ENCODE measurements at places on chromosomes 5 and 9.

DNA sequence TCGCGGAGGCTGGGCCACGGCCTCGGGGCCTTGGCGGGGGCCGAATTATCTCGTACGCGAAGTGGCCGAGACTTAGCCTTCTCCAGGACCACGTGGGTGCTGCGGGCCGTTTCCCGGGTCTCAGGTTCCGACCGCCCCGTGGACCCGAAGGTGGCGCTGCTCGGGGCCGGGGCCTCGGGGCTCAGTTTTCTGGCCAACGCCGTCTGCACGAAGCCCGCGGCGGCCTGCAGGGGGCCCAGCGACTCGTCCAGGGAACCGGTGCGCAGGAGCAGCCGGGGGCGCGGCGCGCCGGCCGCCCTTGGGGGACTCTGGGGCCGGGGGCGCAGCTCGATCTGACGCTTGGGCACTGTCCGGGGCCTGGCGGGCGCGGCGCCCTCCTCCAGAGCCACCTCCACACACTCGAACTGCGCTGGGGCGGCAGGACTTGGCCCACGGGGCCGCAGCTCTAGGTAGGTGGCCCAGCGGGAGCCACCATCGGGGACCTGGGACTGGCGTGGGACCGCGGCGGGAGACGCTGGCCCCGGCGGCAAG is 716 bp downstream of the PROB1 start:
- no peak for DNase-seq

DNA sequence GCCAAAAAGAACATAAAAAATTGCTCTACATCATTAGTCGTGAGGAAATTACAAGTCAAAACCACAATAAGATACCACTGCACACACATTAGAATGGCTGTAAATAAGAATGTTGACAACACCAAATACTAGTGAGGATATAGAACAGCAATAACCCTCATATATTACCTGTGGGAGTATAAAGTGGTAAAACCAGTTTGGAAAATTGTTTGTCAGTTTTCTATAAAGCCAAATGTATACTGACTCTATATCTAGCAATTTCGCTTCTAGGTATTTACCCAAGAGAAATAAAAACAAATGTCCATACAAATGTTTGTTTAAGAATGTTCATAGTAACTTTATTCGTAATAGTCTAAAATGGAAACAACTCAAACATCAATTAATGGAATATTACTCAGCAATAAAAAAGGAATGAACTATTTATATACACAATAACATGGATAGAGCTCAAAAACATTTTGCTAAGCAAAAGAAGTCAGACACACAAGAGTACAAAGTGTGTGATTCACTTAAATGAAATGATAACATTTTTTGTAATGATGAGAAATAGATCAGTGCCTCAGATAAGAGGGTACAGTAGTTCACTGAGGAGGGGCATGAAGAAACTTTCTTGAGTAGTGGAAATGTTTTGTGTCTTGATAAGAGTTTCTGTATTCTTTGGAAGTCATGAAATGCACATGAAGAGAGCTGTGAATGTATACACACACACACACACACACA is 219.6 kb upstream of the ZNF462 start:
- DNase-seq: no peak

DNA sequence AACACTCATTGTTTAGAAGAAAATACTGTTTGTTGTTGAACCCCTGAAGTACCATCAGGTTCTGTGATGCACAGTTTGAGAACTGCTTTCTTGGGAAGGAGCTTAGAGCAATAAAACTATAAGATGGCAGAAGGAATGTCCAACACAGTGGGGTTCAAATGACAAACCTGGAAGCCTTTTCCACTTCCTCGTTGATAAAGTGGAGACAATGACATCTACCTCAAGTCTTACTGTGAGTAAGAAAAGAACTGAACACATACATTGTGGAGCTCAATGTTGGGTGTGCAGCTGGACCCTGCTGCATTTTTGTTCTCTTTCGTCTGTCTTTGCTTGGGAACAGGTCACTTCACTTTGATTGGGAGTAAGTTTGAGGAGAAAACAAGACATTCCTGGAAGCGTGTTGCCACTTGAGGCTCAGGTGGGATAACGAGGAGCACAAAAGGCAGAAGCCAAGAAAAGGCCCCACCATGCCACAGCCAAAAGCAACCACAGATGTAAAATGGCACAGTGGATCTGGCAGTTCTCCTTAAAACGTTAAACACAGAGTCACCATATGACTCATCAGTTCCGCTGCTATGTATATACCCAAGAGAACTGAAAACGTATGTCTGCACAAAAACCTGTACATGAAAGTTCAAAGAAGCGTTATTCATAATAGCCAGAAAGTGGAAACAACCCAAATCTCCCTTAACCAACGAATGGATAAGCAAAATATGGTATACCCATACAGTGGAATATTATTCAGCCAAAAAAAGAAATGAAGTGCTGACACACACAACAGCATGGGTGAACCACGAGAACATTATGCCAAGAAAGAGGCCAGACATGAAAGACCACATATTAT is 42.9 kb upstream of the SUB1 start:
- no peak for DNase-seq

GRCh38 chr9:2016408-2017330 is 1.5 kb downstream of the SMARCA2 start:
- DNase-seq: peak; percentile 49

DNA sequence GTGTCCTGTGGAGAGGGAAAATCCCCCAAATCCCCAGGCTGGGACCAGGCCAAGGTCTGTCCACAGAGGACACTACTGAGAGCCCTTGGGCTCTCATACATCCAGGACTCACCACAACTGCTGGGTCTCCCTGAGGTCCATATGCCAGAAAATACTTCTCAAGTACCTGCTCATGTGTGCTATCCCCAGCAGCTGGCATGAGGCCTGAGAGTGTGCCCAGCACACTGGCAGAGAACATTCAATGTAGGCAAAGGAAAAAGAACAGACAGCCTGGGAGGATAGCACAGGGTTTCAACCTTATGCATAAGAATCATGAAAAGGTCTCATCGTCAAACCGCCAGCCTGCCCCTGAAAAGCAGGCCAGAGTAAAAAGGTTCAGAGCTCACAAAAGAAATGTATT is 154.1 kb upstream of the TAS2R1 start:
- no peak for DNase-seq

DNA sequence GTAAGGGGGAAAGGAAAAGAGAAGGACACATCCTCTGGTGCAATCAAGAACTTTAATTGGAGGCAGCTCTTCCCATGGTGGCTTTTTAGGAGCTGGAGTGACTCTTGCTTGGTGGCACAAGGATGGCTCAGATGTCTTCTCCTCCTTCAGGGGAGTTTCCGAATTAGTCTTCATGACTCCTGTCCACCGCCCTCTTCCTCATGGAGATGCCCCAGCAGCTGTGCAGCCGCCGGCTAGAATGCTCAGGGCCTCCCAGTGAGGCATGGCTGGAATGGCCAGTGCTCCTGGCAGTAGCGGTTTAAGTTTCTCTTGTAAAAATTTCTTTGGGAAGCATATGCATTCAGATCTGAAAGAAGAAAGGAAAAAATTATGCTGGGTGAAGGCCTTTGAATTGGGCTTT is 8.8 kb upstream of the TEX53 start:
- no peak for DNase-seq

Data from activated T-cell treated with anti-CD3 and anti-CD28 coated beads for 48 hours (primary cell).